ENCODE measurements at places on chromosomes 7 and 10.

- no peak for DNase-seq
These were observed 86.2 kb downstream of the FAM13C start for GRCh38 chr10:59276133-59276532.

- DNase-seq: no peak
These were observed 11.3 kb downstream of the C10orf143 start for GRCh38 chr10:130099344-130099743.

GRCh38 chr10:128101901-128102300 lies 24.3 kb downstream of the MKI67 start:
- DNase-seq: no peak

DNA sequence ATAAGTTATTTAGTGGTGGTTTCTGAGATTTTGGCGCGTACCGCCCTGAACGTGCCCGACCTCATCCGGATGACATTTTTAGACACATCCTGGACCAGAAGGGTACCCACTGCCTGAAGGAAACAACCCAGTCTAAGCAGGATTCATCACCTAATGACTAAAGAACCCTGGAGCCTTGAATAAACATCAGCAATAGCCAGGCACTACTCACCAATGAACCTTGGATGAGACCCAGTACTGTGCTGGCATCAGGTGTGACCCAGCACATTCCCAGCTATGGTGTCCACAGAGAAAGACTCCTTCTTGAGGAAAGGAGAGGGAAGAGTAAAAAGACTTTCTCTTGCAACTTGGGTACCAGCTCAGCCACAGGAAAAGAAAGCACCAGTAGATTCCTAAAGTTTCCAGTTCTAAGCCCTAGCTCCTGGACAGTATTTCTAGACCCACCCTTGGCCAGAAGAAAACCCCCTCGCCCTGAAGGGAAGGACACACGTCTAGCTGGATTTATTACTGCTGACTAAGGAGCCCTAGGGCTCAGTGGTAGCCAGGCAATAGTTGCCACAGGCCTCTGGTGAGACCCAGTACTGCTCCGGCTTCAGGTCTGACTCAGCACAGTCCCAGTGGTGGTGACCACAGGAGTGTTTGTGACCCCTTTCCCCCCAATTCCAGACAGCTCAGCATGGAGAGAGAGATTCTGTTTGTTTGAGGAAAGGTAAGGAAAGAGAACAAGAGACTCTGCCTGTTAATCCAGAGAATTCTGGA lies 32.5 kb downstream of the ZNF277 start:
- DNase-seq: no peak

- DNase-seq: no peak
These were observed 73.8 kb downstream of the RBM20 start for GRCh38 chr10:110717781-110718589.
